ENCODE measurements at places on chromosomes 5 and 9. TPM values are rescaled to one million over a fixed set of nuclear protein-coding genes. Genes with fewer than 3 reads are reported as not detected.

PCDHGB3 gene
- total RNA-seq, result 6.8 TPM

ADRA1B gene
- total RNA-seq, result 0.49 TPM

WDR38 gene
- not detected for total RNA-seq

ZCCHC10 gene
- 10.2 TPM for total RNA-seq

CCNJL gene
- 1.1 TPM for total RNA-seq

NUDT12 gene
- 8.4 TPM for total RNA-seq

SLC6A7 gene
- total RNA-seq, result 0.16 TPM

NR5A1 gene
- total RNA-seq, result not detected

OR1Q1 gene
- 0.36 TPM for total RNA-seq

TRIM52 gene
- 6.1 TPM for total RNA-seq

LRRC19 gene
- total RNA-seq, result not detected

IRX2 gene
- total RNA-seq, result 28.6 TPM

CRHBP gene
- 1.7 TPM for total RNA-seq

GRXCR2 gene
- not detected for total RNA-seq

CFAP77 gene
- not detected for total RNA-seq

TMC1 gene
- 0.85 TPM for total RNA-seq

DYNC2I2 gene
- total RNA-seq, result 56.8 TPM

SPATA24 gene
- total RNA-seq, result 7.2 TPM

PCDHA1 gene
- total RNA-seq, result under 0.01 TPM

PCDHA8 gene
- 0.24 TPM for total RNA-seq

HRH2 gene
- total RNA-seq, result 1.3 TPM

PTGER4 gene
- 29.9 TPM for total RNA-seq

TEX48 gene
- not detected for total RNA-seq

FBN2 gene
- total RNA-seq, result 937 TPM

ARL14EPL gene
- 0.32 TPM for total RNA-seq

SCGB3A2 gene
- total RNA-seq, result not detected

MAP1B gene
- total RNA-seq, result 226 TPM

TBCA gene
- total RNA-seq, result 49.2 TPM

PLEKHG4B gene
- total RNA-seq, result 0.36 TPM

MEGF10 gene
- total RNA-seq, result 14.4 TPM

ZNF483 gene
- 4.4 TPM for total RNA-seq

ARL10 gene
- 14.9 TPM for total RNA-seq
